Right ventricle myocardium superior (tissue), 1 donor: ENCODE measurements at places on chromosomes 13 and 19. TPM values are rescaled to one million over a fixed set of nuclear protein-coding genes. Genes with fewer than 3 reads are reported as not detected.

DNA sequence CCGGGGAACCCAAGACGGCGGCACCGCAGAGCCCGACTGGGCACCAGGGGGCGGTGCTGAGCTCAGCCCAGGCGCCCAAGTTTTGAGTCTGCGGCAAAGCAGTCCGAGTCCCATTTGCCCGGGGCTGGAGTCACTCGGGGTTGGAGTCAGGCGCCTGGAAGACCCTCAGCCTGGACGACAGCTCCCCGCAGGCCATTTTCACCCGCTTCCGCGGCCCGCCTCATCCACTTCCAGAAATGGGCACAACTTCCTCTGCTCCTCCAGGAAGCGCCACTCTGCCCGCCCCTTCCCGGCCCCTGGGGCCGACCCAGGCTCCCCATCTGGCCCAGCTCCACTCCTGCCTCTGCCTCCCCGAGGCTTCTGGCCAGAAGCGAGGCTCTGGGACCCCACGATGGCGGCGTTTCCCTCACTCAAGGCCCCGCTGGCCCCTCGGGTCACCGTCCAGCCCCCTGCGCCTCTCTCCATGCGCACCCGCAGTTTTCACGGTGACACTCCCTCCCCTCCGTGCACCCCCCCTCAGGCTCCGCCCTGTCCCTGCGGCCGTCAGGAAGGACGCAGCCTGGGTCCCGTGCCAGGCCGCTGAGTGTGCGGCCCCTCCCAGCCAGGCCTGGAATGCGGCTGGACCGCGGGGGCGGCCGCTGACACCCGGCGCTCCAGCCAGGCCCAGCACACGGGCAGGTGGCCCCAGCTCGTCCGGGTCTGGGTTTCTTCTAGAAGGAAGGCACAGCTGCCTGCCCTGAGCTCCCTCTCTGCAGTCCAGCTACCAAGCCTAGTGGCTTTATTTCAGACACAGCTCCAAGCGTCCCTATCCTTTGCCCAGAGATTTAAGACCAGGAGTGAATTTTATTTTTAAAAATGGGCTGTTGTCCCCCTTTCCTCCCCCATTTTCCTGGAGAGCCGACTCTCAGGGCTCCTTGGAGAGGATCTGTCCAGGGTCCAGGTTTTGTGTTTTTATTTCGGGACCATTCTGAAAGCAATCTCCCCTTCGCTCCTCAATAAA, 4.7 kb downstream of the SERTAD1 start:
- DNase-seq, result peak; percentile 97

DNA sequence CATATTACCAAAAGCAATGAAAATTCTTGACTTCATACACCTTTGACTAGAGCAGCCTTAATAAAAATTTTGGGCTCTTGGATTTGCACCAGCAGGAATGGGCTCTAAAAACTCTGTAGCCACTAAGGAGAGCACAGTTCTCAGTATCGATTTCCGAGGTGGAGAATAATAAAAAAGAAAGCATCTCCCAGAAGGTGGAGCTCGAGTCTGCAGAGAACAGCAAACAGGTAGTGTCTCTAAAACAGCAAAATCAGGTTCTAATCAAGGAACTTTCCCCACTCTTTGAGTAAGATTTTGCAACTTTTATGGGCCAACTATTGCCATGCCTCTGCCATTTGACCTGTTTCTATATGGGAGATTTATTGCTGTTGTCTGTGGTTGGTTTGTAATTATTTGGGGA, 258.7 kb upstream of the GPC6 start:
- DNase-seq, result no peak

The PLVAP gene
- total RNA-seq, result 18.1 TPM

The CEACAM7 gene
- total RNA-seq, result not detected

The TINCR gene
- not detected for total RNA-seq

DNA sequence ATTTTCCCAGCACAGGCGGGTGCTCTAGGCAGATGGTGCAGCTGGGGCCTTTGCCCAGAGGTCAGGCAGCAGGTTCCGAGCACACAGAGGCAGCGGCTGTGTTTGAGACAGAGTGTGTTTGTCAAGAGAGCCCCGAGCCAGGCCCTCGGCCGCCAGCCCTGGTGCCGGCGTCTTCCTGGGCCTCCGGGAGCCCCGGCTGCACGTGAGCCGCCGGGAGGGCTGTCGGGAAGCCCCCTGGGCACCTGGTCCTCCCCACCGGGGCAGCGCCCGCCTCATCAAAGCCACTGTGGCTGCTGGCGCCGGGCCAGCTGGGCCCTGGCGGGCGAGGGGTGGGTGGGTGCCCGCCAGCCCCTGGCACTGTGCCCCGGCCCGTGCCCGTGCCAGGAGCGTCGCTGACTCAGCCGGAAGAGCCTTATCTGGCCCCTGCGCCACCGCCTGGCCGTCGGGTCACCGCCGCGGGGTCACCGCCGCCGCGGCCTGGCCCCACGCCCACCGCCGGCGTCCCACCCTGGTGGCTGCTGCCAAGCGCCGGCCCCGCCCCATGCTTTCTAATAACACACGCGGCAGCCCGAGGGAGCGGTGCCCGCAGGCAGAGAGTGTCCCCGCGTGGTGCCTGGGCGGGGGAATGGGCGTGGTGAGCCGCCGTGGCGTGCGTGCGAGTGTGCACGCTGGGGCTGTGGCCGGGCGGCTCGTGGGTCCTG, 14.9 kb downstream of the ARID3A start:
- DNase-seq, result peak; percentile 85

The LIG4 gene
- total RNA-seq, result 6.5 TPM

GRCh38 chr13:65725006-65725405, 1505.1 kb downstream of the PCDH9 start:
- DNase-seq, result no peak

DNA sequence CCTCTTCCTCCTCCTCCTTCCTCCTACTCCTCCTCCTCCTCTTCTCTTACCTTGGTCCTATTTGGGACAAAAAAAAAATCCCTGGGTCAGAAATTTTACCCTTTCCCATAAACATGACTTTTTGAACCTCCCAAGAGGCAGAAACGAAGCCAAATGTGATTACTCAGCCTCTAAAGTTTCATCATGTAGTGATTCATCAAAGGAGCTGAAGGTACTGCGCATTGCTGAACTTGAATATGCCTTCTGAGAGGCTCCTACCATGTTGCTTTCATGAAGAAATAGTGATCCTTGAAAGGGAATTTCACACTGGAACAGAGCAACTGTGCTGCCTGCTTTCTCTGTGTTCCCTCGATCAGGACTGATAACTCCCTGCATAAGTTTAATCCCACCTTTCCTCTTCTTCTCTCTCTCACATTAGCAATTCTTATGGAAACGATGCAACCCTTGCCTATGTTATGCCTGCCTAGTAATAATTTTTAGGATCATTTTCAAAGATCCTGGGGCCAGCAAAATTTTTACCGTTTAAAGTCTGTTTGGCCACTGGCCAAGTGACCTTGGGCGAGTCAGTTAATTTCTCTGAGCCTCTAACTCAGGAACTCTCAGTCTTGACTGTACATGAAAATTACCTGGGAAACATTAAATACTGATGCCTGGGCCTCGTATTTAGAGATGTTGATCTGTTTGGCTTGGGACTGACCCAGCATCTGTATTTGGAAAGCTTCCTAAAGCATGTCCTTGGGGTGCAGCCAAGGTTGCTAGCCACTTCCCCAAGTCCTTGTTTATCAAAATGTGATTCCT, 149.5 kb downstream of the DCT start:
- DNase-seq, result no peak

DNA sequence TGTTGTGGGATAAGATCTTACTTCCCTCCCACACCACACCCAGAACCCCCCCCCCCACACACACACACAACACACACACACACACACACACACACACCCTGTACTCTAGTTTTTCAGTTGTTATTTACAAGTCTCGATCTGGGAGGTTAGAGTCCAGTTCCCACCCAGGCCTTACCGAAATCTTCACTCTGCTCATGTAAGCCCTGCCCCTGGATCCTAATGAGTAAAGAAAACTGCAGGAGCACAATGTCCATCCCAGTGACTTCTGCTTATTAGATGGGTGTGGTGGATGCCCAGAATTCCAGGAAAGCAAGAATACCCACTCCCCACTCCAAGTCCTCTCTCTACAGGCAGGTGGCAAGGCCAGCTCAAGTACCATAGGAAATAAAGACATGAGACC, 23.0 kb downstream of the STARD13 start:
- DNase-seq, result no peak
